ENCODE measurements at places on chromosomes 11 and 22.

- no peak for DNase-seq
Observed at GRCh38 chr11:116030697-116031331, 526.6 kb upstream of the CADM1 start.

GRCh38 chr11:117520201-117520600 is 192.5 kb downstream of the CEP164 start:
- DNase-seq: no peak

DNA sequence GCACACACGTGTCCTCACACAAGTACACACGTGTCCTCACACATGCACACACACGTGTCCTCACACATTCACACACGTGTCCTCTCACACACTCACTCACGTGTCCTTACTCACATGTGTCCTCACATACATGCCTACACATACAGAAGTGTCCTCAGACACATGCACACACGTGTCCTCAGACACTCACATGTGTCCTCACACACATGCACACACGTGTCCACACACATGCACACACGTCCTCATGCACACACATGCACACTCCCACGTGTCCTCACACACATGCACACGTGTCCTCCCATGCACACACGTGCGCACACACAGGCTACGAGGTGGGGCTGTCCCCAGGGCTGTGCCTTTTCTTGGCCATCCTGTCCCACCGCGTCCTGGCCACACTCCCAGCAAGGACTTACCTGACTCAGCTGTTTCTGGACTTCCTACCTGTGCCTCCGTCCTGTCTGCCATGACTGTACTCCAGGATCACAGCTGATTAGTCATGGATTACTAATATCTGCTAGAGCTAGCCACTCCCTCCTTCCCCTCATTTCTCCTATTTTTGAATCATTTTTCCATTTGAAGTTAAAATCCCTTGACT is 990.2 kb downstream of the BRD1 start:
- DNase-seq: no peak

GRCh38 chr11:34345540-34345876 is 12.3 kb downstream of the ABTB2 start:
- DNase-seq: no peak

- DNase-seq: no peak
Observed at GRCh38 chr22:17770180-17771077, 3.8 kb downstream of the BID start.

DNA sequence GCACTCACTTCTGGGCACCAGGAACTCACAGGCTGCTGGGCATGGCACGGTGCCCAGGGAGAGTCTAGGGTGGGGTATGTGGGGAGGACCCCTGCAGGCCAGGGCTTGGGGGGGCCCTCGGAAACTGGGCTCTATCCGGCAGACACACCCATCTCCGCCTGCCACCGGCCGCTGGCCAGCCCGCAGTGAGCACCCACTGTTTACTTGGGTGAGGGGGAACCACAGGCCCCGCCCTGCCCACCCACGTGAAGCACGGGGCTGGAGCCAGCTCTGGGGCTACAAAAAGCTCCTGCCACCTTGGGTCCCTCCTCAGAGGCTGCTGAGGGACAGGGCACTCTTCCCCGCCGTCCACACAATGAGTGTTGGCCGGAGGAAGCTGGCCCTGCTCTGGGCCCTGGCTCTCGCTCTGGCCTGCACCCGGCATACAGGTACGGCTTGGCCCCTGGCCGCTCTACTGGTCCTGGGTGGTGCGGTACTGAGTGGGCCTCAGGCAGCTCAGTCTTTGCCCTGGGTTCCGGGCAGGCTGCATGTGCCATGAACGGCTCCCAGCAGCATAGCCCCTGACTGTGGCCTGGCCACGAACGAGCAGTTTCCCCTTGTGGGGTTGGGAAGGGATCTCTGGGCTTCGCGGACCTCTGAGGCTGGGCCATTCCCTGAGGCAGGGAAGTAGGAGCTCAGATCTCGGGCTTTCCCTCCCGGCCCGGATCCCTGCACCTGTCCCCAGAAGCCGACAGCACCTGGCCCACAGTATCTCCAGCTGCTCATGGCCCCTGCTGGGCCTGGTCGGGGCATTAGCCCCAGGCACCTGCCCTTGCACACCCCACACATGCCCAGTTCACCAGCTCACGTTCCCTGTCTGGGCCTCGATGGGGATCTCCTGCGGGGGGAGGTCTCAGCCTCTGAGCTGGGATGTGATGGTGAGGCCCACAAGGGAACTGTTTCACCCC is at the start of gene MUC5AC:
TSS of gene MUC5AC (plus strand) at position 309 of the 947 bp plus-strand sequence. CDS start at position 356, 47 bp downstream.
- no peak for DNase-seq

- DNase-seq: no peak
Observed at GRCh38 chr22:25060522-25061071, 108.1 kb downstream of the KIAA1671 start.

DNA sequence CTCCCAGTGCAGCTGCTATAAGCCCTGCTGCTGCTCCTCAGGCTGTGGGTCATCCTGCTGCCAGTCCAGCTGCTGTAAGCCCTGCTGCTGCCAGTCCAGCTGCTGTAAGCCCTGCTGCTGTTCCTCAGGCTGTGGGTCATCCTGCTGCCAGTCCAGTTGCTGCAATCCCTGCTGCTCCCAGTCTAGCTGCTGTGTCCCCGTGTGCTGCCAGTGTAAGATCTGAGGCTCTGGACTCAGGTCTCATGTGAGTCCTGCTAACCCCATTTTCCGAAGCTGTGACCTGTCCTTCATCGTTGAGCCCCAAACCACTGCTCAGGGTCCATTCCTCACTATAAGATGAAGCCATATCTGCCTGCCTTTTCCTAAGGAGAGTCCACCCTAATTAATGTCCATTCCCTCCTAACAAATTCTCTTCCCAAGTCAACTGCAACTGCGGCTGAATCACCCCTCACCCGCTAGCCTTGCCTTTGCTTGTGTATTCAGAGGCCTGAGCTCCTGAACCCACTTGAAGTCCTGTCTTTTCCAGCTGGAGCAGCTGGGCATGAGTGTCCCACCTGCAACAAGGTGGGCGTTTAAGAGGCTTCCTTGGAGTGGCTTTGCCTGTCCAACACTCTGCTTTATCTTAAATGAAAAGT is 626 bp downstream of the KRTAP5-7 start:
- no peak for DNase-seq

DNA sequence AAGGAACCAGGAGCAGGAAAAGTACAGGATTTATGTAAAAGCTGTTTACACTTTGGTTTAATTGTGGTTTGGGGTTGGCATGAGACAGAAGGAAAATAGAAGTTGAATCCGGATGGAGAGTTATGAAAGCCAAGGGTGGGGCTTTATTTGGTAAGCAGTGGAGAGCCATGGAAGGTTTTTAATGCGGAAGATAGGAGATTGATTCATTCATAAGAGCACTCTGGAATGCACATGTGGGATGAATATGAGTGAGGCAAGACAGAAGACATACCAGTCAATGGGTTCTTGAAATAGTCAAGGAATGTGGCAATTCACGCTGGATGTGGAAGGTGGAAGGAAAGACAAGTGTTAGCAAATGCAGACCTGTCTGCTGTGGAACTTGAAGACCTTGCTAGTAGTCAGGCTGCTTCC is 9.3 kb upstream of the GLB1L3 start:
- DNase-seq: no peak

- no peak for DNase-seq
Observed at GRCh38 chr11:14026961-14027360, 64.4 kb downstream of the SPON1 start.

GRCh38 chr22:40743768-40744167 is 64.5 kb downstream of the MCHR1 start:
- DNase-seq: no peak

GRCh38 chr11:115334932-115335788 is 169.1 kb downstream of the CADM1 start:
- DNase-seq: no peak

DNA sequence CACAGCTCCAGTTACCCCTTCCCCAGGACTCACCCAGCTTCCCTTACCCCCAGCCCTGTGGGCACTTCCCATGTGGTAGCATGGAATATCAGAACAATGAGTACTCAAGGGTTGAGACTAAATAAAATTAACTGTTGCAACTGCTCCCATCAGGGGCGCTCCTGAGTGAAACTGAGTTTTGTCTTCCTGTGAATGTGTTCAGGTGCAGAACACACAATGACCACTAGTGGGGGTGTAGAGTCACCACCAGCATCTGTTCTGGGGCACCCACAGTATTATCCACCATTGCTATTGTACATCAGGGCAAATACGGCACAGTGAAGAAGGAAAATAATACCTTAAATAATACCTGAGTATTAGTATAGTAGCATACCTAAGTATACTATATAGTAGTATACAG is 689.7 kb downstream of the TBC1D22A start:
- no peak for DNase-seq

- DNase-seq: peak; percentile 27
Observed at GRCh38 chr11:77411137-77411707, 62.7 kb downstream of the PAK1 start.

DNA sequence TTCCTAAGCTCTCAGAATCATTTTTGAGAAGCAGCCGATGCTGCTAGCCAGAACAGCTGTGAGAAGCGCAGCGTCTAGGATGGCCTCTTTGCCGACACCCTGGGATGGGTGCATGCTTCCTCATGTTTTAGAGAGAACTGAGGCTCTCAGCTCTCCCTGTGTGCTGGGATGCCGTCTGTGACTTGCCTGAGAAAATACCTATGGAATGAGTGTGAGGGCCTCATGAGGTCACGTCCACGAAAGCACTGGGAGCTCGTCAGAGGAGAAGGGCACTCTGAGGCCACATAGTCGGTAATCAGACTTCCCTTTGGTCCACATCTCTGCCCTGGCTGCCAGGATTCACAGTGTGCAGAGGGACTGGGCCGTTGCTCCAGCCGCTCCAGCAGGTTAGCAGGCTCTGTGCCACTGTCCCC is 54.7 kb downstream of the MICAL3 start:
- DNase-seq: no peak

GRCh38 chr11:84870486-84870885 is 756.7 kb downstream of the DLG2 start:
- no peak for DNase-seq

GRCh38 chr11:62599901-62600300 is 1.8 kb downstream of the MTA2 start:
- DNase-seq: no peak

DNA sequence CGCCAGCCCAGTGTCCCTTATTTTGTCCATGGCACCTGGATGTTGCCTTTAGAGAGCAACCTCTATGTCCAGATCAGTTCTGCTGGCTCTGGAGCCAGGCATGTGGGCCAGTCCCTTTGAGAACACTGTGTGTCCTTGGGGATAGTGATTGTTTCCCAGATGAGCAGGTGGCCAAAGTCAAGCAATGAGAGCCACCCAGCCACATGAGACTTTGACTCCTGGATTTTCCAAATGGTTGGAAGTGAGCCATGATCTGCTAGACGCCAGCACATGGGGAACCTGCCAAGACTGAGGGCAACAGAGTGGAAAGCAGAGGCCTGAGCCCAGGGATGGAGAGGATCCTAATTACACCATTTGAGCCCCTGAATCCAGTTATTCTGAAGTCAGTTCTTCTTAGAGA is 479.8 kb downstream of the OPCML start:
- DNase-seq: no peak

DNA sequence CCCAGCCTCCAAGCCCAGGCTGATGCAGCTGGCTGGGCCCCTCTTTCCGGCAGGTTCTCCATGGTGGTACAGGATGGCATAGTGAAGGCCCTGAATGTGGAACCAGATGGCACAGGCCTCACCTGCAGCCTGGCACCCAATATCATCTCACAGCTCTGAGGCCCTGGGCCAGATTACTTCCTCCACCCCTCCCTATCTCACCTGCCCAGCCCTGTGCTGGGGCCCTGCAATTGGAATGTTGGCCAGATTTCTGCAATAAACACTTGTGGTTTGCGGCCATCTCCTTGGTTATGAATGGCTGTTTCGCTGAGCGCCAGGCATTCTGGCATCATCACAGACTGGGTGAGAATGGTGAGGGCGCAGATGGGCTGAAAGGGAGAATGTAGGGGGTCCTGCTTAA is 3.6 kb downstream of the PRDX5 start:
- peak; percentile 70 for DNase-seq

DNA sequence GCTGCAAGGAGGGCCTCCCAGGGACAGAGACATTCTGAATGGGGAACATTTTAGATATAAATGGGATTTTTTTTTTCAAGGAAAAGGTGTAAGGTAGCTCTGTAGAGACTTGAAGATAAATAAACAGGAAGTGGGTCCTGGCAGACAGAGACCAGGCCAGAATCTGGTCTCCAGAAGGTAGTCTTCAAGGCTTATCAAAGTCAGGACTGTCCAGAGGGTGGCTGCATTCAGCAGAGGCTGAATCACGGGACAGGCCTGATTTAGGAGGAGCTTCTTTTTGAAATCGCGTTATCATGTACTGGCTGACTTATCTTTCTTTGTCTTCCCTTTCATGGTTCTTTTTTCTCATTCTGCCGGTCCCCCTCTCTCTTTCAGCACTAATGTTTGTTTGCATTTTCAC is 542.9 kb downstream of the NTM start:
- DNase-seq: no peak

DNA sequence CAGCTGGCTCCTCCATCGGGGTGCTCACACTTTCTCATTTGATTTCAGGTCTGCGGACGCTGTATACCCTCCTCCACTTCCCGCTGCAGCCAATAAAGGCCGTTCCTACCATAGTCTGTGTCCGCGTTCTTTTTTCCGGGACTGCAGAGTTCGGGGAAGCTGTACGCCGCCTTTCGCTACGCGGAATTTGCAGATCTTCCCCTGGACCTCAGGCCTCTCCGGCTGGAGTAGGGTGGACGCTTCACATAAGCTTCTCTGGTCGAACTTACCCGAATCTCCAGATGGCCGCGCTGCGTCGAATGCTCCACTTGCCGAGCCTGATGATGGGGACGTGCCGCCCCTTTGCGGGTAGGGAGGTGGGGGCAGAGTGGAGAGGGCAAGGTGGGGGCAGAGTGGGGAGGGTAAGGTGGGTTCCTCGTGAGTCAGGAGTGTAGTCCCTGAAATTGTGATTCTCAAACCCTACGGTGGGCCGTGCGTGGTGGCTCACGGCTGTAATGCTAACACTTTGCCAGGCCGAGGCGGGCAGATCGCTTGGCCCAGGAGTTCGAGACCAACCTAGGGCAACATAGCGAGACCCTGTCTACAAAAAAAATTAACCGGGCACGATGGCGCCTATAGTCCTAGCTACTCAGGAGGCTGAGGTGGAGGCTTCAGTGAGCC is 617 bp downstream of the CSKMT start:
- DNase-seq: no peak

GRCh38 chr11:44221992-44222391 is 87.9 kb downstream of the ALX4 start:
- no peak for DNase-seq

DNA sequence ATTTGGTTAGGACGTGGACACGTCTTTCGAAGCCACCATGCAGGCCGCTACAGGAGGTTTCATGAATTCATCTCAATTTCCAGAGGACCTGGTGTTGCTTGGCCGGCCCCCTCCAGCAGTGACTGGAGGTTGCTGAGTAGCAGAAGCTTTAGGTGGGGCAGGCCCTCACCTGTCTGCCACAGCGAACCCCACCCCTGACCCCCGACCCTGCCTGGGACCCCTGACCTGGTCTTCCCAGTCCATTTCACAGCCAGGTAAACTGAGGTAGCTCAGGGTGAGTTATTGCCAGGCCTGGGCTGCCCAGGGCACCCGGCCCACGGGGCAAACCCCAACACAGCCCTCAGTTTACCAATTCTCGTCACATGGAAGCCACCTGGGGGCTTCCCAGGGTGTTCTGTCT is 39.1 kb upstream of the SMIM38 start:
- no peak for DNase-seq

All from hematopoietic multipotent progenitor cell treated with erythropoietin and hydrocortisone succinate and interleukin-3 and kit ligand, for 17 days (in vitro differentiated cells).